ENCODE measurements at places on chromosomes 3 and 15. TPM values are rescaled to one million over a fixed set of nuclear protein-coding genes. Genes with fewer than 3 reads are reported as not detected.

The MRPS25 gene
- total RNA-seq: 38.9 TPM

The LRRC28 gene
- total RNA-seq: 30.7 TPM

The FBXO40 gene
- not detected for total RNA-seq

The ANKRD63 gene
- not detected for total RNA-seq

The C2CD4A gene
- total RNA-seq: not detected

The STX19 gene
- total RNA-seq: not detected

The PRSS50 gene
- not detected for total RNA-seq

The IL17RC gene
- 23.9 TPM for total RNA-seq

The ZWILCH gene
- total RNA-seq: 15.5 TPM

The TRIM42 gene
- total RNA-seq: not detected

The TM4SF4 gene
- not detected for total RNA-seq

The FBN1 gene
- total RNA-seq: 298 TPM

The CRTC3 gene
- total RNA-seq: 21.4 TPM

The SELENOS gene
- total RNA-seq: 79.4 TPM

The TIPARP gene
- total RNA-seq: 74.2 TPM

The TRAK1 gene
- 52.3 TPM for total RNA-seq

The PIAS1 gene
- 30.2 TPM for total RNA-seq

The ZNF80 gene
- not detected for total RNA-seq

The ADPGK gene
- total RNA-seq: 67.3 TPM

The THRB gene
- total RNA-seq: 6.8 TPM

The TP63 gene
- 0.94 TPM for total RNA-seq

The SAXO2 gene
- total RNA-seq: 1.2 TPM

The ASB14 gene
- total RNA-seq: not detected

The LINGO1 gene
- total RNA-seq: 4.5 TPM

The CSTA gene
- 0.55 TPM for total RNA-seq

The SLC9C1 gene
- not detected for total RNA-seq

The CCDC174 gene
- 19.9 TPM for total RNA-seq

The TNFAIP8L3 gene
- total RNA-seq: 1.1 TPM

All from astrocyte (in vitro differentiated cells and primary cell).